ENCODE measurements at places on chromosomes 11 and 22. TPM values are rescaled to one million over a fixed set of nuclear protein-coding genes. Genes with fewer than 3 reads are reported as not detected.

- DNase-seq = no peak
- H3K4me1 ChIP-seq = no peaks in the 10 kb centered on the region
- no peaks in the 10 kb centered on the region for H3K36me3 ChIP-seq
Measured at GRCh38 chr11:47899801-47900200, 51.7 kb upstream of the NUP160 start.

DNA sequence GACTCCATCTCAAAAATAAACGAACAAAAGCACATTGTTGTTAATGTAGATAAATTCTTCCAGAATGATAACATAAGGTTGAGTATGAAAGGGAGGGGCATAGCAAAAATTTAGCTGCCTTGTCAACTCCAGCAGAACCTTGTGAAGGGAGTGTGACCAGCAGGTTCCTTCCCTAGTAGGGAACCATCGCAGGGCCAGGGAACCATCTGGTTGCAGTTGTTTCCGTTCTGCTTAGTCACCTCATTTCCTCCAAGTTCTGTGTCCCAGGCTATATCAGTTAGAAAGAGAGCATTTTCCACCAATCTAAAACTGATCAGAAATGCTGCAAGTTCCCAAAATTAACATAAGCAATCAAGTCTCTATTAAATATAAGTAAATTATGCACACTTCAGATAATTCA, 126.7 kb upstream of the BLID start:
- no peaks in the 10 kb centered on the region for H3K36me3 ChIP-seq
- no peaks in the 10 kb centered on the region for H3K27me3 ChIP-seq
- DNase-seq = no peak
- H3K27ac ChIP-seq = no peak overlapping the region

GRCh38 chr11:95534226-95534625, 255.4 kb downstream of the FAM76B start:
- no peaks in the 10 kb centered on the region for H3K4me1 ChIP-seq
- no peaks in the 10 kb centered on the region for H3K27me3 ChIP-seq
- no peaks in the 10 kb centered on the region for H3K36me3 ChIP-seq
- no peak overlapping the region for H3K27ac ChIP-seq

DNA sequence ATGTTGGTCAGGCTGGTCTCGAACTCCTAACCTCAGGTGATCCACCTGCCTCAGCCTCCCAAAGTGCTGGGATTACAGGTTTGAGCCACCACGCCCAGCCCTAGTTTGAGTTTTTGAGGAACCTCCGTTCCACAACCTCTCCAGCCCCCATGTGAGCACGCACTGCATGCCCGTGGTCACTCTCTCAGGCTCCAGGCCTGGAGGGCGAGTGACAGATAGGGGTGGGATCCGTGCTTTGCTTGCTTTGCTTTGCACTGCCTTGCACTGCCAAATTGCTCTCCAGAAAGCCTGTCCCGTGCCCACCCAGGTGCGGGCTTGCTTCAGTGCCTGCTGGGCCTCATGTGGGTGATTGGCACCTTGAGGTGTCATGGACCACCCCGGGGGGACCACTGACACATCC, 29.9 kb downstream of the FGF4 start:
- no peak overlapping the region for H3K27ac ChIP-seq
- peaks cover 5% of the 10 kb centered on the region for H3K4me1 ChIP-seq
- DNase-seq = no peak
- H3K27me3 ChIP-seq = peaks cover 60% of the 10 kb centered on the region
- H3K36me3 ChIP-seq = no peaks in the 10 kb centered on the region

- no peaks in the 10 kb centered on the region for H3K4me1 ChIP-seq
- H3K27ac ChIP-seq = no peak overlapping the region
- no peaks in the 10 kb centered on the region for H3K36me3 ChIP-seq
- H3K27me3 ChIP-seq = no peaks in the 10 kb centered on the region
- DNase-seq = no peak
- H3K4me3 ChIP-seq = no peak overlapping the region
Measured at GRCh38 chr11:103497268-103497667, 388.0 kb downstream of the DYNC2H1 start.

DDI1 gene
- not detected for total RNA-seq

OR9G4 gene
- not detected for total RNA-seq

DNA sequence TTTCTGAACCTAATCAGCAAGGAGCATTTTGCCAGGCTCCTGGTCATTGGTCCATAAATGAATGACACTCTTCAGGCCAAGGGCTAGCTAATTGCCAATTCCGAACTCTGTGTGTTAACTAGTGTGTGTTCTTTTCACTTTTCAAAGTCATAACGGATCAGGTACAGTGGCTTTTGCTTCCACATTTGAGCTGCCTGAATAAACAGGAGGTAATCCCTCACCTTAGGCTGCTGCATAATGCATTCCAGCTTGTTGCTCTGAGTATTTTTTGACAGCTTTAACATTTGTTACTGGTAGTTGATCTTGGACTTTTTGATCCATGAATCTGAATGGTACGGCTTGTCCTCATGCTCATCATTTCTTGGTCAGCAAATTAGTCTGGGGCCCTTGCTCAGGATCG, 485.1 kb downstream of the CNTN5 start:
- no peak overlapping the region for H3K27ac ChIP-seq
- DNase-seq = no peak
- no peaks in the 10 kb centered on the region for H3K27me3 ChIP-seq

GRCh38 chr11:10503777-10504480, 37.1 kb downstream of the RNF141 start:
- H3K27ac ChIP-seq = no peak overlapping the region
- no peak for DNase-seq
- no peaks in the 10 kb centered on the region for H3K4me1 ChIP-seq
- H3K36me3 ChIP-seq = peaks cover 72% of the 10 kb centered on the region
- no peaks in the 10 kb centered on the region for H3K27me3 ChIP-seq
- no peak overlapping the region for H3K4me3 ChIP-seq

DNA sequence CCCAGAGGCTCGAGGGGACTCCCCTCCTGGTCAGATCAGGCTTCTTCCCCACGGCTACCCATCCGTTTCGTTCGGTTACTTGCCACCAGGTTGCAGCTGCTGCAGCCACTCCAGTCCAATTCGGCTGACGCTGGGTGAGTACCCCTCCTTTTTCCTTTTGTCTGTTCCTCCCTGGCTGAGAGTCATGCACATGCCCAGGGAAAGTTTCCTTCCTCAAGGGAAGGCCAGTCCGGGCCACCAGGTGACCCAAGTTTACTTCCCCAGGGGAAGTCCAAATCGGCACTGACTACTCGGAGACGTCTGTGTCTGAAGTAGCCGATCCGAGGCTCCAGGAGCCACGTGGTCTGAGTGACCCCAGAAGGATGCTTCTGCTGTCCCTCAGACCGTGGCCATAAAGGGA, 13.2 kb upstream of the OR56A3 start:
- peaks cover 26% of the 10 kb centered on the region for H3K27me3 ChIP-seq
- H3K27ac ChIP-seq = no peak overlapping the region
- no peak overlapping the region for H3K4me3 ChIP-seq
- no peaks in the 10 kb centered on the region for H3K4me1 ChIP-seq
- DNase-seq = no peak

GRCh38 chr11:115505175-115505574, 960 bp upstream of the CADM1 start:
- H3K4me1 ChIP-seq = peaks cover 9% of the 10 kb centered on the region
- no peaks in the 10 kb centered on the region for H3K36me3 ChIP-seq
- H3K4me3 ChIP-seq = no peak overlapping the region
- H3K27me3 ChIP-seq = peaks cover 5% of the 10 kb centered on the region
- no peak overlapping the region for H3K27ac ChIP-seq

- no peaks in the 10 kb centered on the region for H3K27me3 ChIP-seq
- DNase-seq = peak; percentile 18
- no peak overlapping the region for H3K4me3 ChIP-seq
- no peak overlapping the region for H3K27ac ChIP-seq
Measured at GRCh38 chr22:42142771-42143461, 12.3 kb upstream of the CYP2D6 start.
